ENCODE measurements at places on chromosomes 2 and 18.

GRCh38 chr2:31297751-31298150, 63.8 kb downstream of the EHD3 start:
- no peak for DNase-seq

GRCh38 chr2:212941361-212941760, 210.1 kb downstream of the IKZF2 start:
- DNase-seq, result no peak

DNA sequence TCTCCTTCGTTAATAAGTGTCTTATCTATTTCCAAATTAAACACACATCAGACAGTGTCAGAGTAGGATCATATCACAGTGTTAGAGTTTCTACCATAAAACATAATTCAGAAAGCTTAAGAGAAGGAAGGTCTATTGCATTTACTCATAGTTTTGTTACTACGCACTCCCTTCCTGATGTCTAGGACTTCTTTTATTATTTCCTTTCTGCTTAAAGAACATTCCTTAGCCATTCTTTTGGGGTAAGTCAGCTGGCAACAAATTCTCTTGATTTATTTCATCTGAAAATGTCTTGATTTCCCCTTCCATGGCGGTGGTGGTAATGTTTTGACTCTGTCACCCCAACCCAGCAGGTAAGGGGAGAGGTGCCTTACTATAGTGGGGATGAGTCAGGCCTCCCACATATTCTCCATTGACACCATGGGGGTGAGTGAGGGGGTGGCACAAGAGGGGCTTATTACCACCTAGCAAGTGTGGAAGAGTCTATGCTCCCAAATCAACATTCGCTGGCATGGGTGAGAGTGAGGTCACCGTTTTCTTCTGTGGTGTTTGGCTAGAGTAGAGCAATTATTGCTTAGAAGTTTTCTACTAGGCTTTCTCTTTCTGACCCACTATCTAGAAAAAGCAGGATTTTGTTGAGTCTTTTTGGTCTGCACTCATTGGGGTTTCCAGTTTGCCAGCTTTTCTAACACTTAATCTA, 29.9 kb downstream of the ABCB11 start:
- DNase-seq, result no peak

DNA sequence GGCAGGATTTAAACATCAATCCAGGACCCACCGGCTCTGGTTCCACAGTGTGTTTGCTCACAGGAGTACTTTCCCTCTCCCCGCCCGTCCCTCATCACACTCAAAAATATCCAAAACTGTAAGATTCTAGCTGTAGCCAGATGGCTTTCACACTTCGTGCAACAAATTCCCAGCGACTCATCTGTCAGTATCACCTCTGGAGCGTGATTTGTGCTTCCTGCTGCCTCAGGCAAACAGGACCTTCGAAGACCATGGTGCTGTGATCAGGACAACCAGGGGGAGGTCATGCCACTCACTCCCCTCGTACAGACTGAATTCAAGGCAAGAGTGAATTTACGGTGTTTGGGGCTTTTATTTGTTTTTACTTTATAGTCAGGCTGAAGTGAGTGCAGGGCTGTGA, 154.5 kb upstream of the PID1 start:
- DNase-seq, result no peak

DNA sequence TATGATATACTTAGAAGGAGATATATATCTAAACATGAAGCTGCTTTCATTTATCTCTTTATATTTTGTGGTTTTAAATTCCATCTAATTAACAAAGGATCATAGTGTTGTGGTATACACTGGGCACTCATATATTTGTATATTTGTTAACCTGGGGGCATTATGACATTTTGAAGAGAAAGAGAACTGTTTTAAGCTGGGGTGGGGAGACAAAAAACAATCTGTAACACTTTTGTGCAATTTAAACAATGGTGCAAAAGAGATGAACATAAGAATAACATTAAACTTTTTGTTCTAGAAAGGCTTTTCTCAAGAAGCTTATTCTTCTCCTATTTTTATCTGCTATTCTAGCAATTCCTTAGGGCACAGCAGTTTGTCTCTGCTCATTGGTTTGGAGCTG, 842.0 kb upstream of the CDH2 start:
- no peak for DNase-seq

DNA sequence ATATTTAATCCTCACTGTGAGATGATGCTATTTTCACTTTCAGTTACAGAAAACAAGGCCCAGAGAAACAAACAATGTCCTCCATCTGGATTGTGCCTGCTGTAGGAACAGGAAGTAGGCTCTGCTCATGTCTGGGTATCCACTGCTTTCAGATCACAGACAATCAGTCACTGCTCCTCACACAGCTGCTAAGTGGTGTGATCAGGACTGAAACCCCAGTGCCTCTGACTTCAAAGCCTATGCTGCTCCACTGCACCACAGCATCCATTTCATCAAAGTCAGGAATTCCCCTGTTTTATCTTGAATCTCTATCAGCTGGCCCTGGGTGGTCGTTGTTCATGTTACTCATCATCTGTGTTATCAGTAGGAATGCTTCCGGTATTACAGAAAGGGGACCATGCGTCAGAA, 303.8 kb upstream of the TRIB2 start:
- DNase-seq, result no peak

GRCh38 chr2:53091183-53091582, 676.4 kb upstream of the CHAC2 start:
- no peak for DNase-seq

DNA sequence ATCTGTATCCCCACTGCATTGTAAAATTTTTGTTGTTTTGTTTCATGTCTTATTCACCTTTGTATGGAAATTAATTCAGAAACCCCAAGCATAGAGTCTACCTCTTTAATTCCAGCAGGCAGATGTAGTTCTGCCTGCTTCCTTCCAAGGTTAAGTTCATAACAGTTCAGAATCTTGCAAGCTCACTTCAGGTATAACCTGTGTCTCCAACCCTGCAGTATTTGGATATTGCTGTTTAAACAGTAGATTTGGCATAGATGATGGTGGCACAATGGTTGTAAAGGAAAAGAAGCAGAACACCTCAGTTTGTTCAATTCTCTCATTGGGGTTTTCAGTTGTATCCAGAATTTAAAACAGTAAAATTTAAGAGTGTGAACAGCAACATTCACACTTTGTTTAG, 21.2 kb downstream of the SULT1C2 start:
- no peak for DNase-seq

DNA sequence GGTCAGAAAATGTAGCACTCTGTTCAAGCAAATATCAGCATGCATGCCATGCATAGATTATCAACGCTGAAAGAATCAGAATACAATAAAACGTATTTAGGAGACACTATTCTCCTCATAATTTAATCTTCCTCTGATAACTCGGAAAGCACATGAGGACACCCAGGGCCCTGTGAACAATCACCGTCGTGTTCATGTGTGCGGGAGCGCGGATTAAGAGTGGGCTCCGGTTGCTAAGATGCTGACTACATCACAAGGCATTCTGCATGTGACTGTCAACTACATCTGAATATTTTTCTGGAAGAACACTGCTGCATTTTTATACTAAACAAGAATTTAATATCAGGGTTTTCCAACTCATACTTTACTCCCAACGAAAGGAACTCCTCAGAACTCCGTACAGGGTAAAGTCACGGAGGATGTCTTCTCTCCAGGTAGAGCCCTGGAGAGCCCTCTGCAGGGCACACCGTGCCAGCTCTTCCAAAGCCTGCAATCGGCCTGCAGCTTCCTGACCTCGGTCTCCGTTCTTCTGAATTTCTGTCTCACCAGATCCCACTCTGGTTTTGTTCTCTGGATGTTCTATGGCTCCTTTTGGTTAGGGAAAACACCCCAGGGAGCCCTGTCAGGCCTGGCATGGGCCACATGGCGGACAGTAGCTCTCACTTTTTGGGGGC, 59.6 kb downstream of the ZNF516 start:
- DNase-seq, result no peak

- DNase-seq, result no peak
Observed at GRCh38 chr18:32469190-32469651, 1.5 kb downstream of the GAREM1 start.

- no peak for DNase-seq
Observed at GRCh38 chr2:219483451-219484342, 15.0 kb upstream of the GMPPA start.

DNA sequence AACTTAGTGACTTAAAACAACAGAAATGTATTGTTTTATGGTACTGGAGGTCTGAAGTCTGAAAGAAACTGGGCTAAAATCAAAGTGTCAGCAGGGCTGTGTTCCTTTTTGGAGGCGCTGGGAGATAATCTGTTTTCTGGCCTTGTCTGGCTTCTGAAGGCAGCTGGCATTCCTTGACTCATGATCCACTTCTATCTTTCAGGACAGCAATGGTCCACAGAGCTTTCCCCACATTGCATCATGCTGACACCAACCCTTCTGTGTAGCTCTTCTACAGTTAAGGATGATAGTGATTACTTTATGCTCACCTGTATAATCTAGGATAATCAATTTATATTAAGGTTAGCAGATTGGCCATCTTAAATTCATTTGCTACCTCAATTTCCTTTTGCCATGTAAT, 392.1 kb downstream of the TDRD15 start:
- DNase-seq, result no peak

- DNase-seq, result no peak
Observed at GRCh38 chr2:132662732-132663131, 7.3 kb downstream of the LYPD1 start.

GRCh38 chr2:238714038-238714528, 133.8 kb upstream of the TWIST2 start:
- DNase-seq, result no peak

- DNase-seq, result no peak
Observed at GRCh38 chr2:133462811-133463210, 105.5 kb downstream of the NCKAP5 start.

- DNase-seq, result no peak
Observed at GRCh38 chr2:68577183-68577582, 66.2 kb upstream of the PROKR1 start.

DNA sequence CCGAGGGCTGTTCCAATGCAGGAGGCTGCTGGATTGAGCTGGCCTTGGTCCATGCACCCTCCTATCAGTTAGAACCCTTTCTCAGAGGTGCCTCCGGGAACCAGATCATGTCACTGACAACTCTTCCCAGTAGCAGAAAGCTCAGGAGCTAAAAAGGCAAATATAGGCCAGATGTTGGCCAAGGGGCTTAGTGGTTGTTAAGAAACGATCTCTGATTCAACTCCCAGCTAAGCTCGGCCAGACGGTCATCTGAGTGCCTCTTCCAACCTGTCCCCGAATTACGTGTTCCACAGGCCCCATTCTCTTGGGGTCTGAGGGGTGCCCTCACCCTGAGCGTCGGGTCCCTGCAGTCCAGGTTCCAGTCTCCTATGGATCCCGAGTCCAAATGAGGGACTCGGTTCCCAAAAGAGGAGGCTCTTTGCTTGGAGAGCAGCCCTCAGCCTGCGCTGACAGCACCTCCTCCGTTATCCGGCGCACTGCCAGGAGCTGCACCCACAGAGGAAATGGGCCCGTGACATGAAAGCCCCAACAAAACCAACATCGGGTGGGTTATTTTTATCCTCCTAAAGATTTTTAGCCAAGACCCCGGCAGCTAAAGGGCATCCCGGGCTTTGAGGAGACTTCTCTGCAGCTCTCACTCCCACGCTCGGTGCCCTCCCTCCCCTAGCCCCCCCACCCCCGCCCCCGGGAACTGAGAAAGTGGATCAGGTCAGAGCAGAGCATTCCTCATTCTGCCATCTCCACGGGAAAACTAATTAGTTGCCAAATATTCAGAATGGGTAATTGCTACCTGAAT, 106.6 kb upstream of the ID2 start:
- DNase-seq, result no peak

DNA sequence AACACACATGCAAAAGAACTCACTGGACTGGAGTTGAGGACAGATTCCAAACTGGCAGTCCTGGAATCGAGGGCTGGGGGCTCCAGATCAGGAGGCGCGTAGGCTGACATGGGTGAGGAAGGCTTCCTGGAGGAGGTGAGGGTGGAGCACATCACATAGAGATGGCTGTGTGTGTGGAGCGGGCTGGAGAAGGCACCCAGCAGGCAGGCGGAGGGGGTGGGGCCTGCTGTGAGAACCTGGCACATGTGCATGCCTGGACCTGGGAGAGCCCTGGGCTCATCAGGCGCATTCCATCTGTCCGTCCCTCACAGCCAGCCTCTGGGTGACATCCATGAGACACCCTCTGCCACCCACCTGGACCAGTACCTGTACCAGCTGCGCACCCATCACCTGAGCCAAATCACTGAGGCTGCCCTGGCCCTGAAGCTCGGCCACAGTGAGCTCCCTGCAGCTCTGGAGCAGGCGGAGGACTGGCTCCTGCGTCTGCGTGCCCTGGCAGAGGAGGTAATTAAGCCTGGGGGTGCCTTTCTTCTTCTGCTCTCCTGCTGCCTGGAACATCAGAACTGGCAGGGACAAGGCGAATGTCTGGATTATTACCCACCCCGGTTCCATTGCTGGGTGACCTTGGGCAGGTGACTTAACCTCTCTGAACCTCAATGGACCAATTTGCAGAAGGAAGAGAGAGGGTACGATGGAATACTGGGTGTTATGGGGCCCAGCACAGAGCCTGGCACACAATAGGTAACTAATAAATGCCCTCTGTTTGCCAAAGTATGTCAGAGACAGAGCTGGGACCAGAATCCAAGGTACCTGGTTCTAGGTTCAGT, 108.3 kb downstream of the DYSF start:
- no peak for DNase-seq

DNA sequence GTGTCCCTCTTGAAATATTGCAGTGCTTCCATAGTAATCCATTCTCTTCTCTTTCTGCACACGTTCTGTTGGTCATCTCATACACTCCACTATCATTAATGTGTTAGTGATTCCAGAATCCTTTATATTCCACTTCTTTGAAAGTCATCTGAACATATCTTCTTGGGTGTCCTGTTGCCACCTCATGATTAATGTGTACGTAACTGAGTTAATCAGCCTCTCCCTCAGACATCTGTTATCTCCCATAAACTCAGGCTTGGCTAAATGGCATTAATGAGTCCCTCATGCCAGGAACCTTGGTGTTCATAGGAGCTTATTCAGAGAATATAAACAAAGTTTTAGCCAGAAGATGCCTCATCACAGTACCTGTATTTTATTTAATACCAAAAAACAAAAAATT, 126.4 kb downstream of the NCOA1 start:
- DNase-seq, result no peak

- DNase-seq, result no peak
Observed at GRCh38 chr2:112465382-112465781, 16.6 kb upstream of the TTL start.

DNA sequence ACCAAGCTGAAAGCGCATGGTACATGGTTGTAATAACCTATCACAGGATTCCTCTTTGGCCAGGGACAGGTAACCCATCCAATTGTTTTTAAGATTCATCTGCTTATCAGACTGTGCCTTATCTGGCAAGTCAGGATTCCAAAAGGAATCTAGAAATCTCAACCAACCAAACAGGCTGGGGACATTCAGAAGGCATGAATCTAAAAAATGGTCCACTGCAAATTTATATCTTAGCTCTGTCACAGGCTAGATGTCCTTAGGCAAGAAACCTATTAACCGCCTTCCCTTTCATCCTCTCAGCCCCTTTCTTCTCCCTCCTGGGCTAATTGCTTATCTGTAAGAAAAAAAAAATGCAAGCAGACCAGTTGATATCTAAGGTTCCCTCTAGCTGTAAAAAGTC, 4.3 kb downstream of the LRP2 start:
- no peak for DNase-seq

DNA sequence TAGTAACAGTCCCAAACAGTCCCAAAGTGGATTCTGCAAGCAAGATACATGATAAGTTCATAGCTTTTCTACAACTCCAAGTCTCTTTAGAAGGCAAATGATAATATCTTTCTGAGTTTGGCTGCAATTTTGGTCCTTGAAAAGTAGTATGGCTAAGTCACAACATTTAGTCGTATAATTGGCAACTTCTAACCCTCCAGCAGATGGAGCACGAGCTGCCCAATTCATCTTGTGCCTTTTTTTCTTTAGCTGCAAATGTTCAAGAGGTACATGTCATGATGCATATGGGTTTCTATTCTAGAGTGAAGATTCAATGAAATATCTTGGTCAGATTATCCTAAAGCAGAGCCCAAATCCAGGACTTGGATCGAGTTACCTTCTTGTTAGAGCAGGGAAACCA, 127.0 kb upstream of the KLHL14 start:
- DNase-seq, result no peak
